Stimulated activated CD8-positive, alpha-beta memory T cell treated with anti-CD3 and anti-CD28 coated beads, Interleukin-7, amount 100 ng/mL, for 1 hour (primary cell): ENCODE measurements at places on chromosomes 5 and 9.

- DNase-seq, result no peak
Measured at GRCh38 chr9:5840788-5841187, 7.9 kb upstream of the ERMP1 start.

- DNase-seq, result no peak
Measured at GRCh38 chr9:99607842-99608448, 213.7 kb upstream of the NR4A3 start.

DNA sequence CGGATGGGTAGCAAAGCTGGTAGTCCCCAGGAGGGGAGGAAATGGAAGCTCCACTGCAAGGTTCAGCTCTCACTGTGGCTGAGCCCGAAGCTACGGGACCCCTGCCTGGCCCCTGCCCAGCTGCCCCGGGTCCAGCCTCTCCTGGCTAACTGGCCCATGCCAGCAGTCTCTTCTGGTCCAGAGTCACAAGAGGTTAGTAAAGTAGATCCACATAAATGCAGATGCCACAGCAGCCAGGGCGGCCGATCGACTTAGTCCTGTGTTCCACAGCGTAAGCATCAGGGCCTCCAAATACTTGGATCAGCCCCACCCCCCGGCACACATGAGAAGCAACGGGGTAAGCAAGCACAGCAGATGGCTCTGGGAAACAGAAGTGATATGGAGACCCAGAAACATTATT, 42.1 kb downstream of the MRPL36 start:
- DNase-seq, result no peak

DNA sequence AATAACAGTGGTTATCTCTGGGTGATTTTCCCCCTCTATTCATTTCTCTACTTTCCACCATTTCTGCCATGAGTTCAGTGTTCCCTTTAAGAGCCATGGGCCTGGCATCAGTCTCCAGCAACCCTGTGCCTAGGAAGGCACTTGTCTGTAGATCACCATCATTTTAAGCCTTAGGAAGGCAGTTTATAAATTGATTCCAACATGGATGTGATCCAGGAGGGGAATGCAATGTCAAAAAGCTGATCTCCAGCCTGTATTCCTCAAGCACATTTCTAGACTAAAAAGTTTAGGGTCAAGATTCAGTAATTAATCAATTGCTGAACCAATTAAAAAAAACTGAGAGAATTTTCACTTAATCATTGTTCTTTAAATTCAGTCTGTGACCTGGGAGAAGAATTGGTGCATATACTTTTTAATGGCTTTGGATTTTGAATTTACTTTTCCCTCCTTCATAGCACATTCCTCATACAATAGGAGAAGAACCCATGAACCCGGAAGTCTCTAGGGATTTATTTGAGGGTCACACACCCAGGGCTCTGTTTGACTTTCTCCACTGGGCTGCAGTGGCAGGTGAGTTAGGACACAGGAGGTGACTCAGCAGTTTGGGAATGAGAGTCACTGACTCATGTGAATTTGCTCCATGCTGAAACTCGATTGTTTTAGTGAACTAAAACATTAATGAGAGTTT, 6.1 kb upstream of the ERMP1 start:
- no peak for DNase-seq

DNA sequence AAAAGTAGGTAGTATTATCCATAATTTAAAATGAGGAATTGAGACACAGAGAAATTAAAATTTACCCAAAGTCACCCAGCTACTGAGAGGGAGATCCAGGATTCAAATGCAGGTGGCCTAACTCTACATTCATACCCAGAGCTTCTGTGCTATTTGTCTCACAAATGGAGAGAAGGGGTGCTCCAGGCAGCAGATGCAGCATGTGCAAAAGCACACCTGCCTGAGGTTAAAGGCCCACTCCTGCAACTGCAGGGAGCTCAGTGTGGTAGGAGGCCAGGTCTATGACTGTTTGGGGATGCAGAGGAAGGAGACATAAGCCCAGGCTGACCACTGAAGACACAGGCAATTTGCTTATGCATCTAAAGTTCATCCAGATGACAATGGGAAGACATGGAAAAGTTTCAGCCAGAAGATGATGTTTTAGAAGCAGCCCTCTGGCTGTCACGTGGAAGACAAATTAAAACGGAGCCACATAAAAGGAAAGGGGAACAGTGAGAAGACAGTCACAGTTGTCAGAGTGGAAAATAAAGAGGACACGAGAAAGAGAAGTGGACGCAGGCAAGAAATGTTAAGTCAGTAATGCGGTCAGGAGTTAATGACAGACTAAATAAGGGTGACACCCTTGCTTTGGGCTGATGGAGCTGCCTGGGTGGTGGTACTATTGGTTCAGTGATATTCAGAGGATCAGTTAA, 214.7 kb downstream of the EBF1 start:
- no peak for DNase-seq

DNA sequence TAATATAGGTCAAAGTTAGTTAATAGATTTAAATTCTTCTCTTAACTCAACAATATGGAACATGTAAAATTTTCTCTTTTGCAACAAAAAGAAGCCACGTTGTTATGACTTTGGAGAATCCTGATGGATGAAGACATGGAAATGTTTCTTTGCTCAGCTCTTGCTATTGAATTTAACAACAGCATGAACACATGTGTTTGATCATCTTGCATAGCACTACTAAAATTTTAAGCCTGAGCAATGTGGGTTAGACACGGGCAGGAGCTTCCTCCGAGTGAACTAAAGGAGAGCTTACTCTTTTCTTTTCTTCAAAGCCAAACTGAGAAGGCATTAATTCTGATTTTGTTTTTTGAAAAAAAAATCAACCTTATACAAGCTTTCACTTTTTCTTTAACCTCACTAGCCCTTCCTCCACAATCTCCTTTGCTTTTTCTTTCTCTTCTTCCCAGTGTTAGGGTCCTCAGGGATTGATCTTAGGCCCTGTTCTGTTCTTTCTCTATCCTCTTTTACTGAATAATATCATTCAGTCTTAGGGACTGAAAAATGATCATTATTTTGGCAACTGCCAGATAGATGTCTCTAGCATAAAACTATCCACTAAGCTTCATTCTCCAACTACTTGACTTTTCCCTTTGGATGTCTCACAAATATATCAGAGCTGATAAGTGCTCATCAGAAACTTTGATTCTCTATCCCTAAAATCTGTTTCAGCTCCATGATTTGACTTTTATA, 36.9 kb downstream of the ADAMTS19 start:
- no peak for DNase-seq

GRCh38 chr9:95605101-95605500, 88.3 kb upstream of the PTCH1 start:
- no peak for DNase-seq

- DNase-seq, result no peak
Measured at GRCh38 chr9:29822458-29822857, 2249.2 kb upstream of the C9orf72 start.

GRCh38 chr5:64457846-64458245, 48.0 kb upstream of the RGS7BP start:
- no peak for DNase-seq

DNA sequence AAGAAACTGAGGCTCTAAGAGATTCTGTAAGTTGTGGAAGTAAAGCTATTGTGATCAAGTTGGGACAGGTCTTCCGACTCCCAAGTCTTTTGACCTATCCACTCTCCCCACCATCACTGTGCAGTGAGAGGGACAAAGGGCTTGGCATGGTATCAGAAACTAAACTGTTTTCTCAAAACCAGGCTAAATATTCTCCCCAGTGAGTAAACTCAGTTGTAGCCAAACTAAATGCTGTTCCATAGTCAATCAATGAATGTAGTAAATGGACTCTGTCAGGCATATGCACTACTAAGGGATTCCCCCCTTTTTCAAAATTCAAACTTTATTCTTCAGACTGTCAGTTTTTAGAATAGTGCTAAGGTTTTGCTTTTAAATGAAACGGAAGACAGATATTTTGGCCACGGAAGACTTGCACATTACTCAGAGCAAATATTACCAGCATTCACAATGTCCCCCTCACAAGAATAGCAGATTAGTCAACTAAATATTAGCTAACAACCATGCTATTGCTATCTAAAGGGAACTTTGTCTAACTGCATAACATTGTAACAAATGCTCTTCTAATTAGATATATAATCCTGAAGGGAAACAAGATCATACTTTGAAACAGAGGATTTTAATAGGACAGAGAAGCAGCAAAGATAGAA, 7.1 kb downstream of the PRKAA1 start:
- DNase-seq, result no peak

- DNase-seq, result no peak
Measured at GRCh38 chr9:134340475-134341160, 14.4 kb downstream of the RXRA start.

DNA sequence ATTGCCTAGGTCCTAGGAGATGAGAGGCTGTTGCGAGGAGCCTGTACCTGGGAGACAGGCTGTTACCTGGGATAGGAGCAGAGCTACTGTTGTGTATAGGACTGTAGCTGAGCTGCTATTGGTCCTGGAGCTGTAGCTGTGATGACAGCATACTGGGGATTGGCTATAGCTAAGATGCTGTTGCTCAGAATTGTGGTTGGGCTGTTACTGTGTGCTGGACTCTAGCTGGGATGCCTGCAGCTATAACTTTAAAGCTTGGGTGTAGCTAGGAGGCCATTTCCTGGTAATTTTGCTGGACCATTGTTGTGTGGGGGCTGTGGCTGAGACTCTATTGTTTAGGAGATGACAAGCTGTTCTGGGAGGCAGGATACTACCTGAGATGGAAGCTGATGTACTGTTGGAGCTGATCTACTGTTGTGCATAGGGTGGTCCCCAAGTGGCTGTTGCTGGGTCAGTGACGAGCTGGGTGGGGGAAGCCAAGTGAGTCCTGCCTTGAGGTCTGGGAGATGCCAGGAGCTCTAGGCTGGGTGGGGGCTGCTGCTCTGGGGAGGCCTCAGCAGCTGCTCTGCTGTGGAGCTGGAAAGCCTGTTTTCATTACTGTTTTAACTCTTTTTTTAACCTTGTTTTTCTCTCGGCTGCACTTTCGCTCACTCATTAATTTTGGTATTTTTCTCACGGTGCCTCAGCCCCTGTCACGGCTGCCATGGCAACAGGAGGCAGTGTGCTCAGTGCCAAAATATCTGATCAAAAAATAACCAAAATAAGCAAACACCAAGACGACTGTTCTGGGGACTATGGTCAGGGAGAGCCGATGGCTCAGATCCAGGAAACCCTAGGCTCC, 3.0 kb upstream of the PCDH1 start:
- DNase-seq, result no peak

DNA sequence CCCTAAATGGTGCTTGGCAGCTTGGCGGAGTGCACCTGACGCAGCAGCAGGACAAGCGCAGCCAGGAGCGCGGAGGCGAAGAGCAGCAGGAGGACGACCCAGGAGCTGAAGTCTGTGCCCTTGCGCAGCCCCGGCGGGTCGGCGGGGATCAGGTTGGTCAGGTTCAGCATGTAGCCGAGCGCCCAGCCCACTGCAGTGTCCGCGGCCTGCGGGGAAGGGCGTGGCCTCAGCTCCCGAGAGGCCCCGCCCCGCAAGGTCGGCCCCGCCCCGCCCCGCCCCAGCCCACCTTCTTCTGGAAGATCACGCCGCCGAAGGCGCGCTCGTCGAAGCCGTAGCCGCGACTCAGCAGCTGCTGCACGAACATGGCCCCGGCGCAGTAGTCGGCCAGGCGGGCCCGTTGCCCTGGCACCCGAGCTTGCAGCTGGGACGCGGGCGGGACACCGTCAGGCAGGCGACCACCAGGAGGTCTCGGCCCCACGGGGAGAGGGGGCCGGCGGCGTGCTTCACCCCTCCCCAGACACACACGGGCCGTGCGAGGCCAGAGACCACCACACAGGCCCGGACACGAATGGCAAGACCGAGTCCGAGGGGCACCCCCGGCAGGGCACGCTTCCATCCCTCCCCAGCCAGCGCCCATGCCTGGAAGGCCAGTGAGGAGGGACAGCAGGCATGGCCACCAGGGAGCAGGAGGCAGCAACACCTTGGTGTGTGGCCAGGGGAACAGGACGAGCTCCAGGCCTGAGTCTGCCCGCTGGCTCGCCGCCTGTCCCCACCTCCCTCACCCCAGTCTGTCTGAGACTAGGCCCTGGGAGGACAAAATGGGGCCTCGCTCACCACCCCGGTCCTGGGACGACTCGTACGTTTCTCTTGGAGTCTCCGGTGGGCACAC, 2.9 kb upstream of the NPDC1 start:
- no peak for DNase-seq

GRCh38 chr9:90981726-90982125, 180.1 kb downstream of the SYK start:
- no peak for DNase-seq

- DNase-seq, result no peak
Measured at GRCh38 chr9:116958881-116959280, 271.8 kb downstream of the TRIM32 start.

- no peak for DNase-seq
Measured at GRCh38 chr9:8508671-8509290, 709.2 kb upstream of the DMAC1 start.

DNA sequence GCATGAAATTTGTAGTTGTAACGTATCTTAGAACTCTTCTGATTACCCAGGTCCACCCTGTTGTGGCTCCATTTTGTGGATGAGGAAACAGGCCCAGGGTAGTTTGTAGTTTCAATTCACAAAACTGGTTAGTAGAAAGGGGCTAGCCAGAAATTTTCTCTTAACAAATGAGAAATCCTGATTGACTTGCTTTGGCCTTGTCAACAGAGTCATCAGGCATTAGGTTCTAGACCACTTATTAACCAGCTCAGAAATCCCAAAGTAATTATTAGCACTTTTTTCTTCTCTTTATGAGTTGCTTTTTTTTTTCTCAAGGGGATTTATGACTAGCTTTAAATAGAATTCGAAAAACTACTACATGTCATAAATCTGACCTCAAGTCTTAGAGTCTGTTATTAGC, 160.2 kb downstream of the SH3GL2 start:
- DNase-seq, result no peak

- peak; percentile 71 for DNase-seq
Measured at GRCh38 chr9:92716557-92716956, 46.6 kb upstream of the IPPK start.

DNA sequence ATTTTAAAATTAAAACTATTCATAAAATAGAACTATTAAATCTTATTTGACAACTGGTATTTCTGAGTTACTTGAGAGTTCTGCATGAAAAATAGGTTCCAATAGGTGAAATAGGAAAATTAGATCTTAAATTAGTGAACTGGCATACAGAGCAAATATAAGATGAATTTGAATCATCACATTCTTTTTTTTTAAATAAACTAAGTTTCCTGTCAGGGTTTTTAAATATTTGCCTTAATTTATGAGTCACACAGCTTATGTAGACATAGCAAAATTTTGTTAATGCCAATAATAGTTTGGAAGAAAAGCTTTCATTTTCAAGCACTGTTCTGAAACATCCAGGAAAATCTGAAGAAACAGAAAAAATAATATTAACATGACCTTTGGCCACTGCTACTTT, 311.7 kb upstream of the HAPLN1 start:
- DNase-seq, result no peak

GRCh38 chr9:105969636-105970035, 275.3 kb downstream of the TMEM38B start:
- no peak for DNase-seq

- DNase-seq, result no peak
Measured at GRCh38 chr9:12817702-12818101, 42.9 kb downstream of the LURAP1L start.

GRCh38 chr5:90551376-90551775, 7.2 kb upstream of the ADGRV1 start:
- no peak for DNase-seq

GRCh38 chr5:166349046-166349445, 1942.4 kb upstream of the WWC1 start:
- DNase-seq, result no peak

- DNase-seq, result no peak
Measured at GRCh38 chr5:135149229-135149955, 115.4 kb upstream of the PITX1 start.
